Stimulated activated CD4-positive, alpha-beta T cell treated with anti-CD3 and anti-CD28 coated beads, Interleukin-15, amount 100 ng/mL, for 1 hour (primary cell): ENCODE measurements at places on chromosomes 5 and 9.

DNA sequence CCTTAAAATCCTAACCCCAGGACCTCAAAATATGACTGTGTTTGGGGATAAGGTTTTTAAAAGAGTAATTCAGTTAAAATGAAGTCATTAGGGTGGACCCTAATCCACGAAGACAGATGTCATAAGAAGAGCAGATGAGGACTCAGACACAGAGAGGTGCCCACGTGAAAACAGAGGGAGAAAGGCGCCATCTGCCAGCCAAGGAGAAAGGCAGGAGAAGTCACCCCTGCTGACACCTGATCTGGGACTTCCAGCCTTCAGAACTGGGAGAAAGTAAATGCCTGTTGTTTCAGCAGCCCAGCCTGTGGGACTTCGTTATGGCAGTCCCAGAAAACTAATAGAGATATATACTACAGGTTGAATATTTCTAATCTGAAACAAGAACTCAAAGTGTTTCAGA is 67.4 kb downstream of the ROR2 start:
- DNase-seq, result no peak

- no peak for DNase-seq
These were observed 10.7 kb upstream of the ANKDD1B start for GRCh38 chr5:75600535-75600934.

DNA sequence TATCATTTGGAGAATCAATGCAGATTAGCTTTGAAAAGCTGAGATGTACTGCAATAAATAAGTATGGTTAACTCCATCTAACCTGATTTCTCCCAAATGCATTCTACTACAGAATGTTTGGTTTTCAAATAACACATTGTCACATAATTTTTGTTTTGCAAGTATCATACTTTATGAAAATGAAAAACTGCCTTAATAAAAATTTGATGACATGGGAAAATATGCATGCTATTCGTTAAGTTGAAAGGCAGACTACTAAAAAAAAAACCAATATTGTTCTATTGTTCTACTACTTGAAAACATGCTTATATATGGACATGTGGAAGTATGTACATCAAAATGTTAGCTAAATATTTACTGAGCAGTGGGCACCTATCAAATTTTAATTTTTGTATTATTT is 668.9 kb downstream of the HTR1A start:
- DNase-seq, result no peak

- no peak for DNase-seq
These were observed 131.6 kb upstream of the OSMR start for GRCh38 chr5:38714240-38714639.

DNA sequence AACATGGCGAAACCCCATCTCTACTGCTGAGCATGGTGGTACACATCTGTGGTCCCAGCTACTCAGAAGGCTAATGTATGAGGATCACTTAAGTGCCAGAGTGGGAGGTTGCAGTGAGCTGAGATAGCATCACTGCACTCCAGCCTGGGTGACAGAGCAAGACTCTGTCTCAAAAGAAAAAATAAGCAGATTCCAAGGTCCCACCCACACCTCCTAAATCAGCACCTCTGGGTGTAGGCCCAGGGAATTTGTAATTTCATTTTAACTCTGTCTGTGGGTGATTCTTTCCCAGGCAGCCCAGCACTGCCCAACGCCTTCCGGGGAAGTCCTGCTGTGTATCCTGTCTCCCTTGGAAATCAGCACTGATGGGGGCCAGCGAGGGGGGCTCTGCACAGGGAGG is 12.5 kb downstream of the CAMK2A start:
- no peak for DNase-seq
